ENCODE measurements at places on chromosomes 1 and 21.

GRCh38 chr1:18934205-18935000 lies 22.1 kb downstream of the IFFO2 start:
- no peak for DNase-seq

- DNase-seq: no peak
Measured at GRCh38 chr1:228306275-228307217, 98.7 kb downstream of the OBSCN start.

DNA sequence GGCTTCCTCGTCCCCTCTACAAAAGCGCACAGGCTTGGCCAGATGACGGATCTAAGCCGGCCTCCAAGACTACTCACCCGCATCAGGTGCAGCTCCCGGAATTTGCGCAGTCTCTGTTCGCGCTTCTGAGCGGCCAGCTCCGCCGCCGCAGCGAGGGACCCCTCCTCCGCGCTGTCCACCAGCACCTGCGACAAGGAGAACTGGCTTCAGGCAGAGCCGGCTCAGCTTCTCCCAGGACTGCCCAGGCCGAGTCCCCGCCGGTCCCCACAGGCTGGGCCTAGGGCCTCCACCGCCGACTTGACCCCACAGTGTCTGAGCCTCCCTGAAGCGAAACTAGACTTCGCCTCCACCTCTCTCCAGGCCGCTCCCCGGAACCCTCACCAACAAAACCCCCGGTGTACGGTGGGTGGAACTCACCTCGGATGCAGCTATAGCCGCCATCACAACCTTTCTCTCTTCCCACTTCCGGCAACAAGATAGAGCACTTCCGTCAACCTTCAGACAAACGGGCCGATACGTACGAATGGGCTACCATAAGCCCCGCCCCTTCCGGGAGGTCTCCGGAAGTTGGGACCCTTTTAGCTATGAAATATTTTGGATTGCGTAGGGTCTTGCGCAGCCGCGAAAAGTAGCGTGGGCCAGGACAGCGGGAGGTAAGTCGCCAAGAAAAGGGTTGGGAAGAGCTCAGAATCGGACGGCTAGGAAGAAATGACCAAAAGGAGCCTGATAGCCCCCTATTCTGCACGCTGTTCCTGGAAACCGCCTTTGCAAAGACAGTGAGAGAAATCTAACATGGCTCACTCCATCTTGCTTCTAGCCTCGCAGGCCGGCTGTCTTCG lies at the start of gene SYF2:
Gene SYF2, minus strand, starts transcription at position 476 of the 839 bp plus-strand sequence. Its CDS starts 35 bp downstream, at position 441.
- peak; percentile 74 for DNase-seq

DNA sequence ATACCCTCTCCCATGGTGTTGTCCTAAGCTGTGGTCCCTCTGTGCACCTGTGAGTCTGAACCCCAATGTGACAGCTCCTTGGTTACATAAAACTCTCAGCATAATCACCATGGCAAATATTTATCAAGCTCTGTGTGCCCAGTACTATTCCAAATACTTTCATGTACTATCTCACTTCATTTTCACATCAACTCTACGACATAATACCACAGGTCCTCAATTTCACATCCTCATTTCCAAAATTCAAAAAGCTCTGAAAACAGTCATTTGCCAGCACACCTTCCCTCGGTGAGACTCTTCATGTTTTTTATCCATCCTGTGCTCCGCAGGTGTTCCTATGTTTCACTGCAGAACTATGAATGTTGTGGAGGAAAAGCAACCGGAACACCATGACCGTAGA lies 12.4 kb upstream of the CREG1 start:
- DNase-seq: no peak

- no peak for DNase-seq
Measured at GRCh38 chr1:40628903-40629292, 36.6 kb downstream of the RIMS3 start.

Data from HS-5 (cell line).